ENCODE measurements at places on chromosomes 7 and 10.

DNA sequence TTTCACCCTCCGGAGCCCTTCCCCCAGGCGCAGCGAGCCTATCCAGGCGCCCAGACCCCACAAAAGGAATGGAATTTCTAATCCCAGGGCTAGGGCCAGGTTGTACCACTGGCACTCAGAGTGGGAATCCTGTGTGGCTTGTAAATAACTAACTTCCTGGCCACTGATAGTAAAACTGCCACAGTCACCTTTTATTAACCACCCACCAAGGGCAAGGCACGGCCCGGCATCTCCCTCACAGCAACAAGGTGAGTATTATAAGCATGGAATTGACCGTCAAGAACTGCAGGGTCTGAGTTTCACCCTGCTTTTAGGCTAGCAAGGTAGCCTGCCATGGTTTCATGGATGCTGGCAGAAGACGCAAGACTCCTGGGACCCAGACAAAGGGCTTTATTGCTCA is 51.1 kb downstream of the SPOCK2 start:
- DNase-seq: no peak

DNA sequence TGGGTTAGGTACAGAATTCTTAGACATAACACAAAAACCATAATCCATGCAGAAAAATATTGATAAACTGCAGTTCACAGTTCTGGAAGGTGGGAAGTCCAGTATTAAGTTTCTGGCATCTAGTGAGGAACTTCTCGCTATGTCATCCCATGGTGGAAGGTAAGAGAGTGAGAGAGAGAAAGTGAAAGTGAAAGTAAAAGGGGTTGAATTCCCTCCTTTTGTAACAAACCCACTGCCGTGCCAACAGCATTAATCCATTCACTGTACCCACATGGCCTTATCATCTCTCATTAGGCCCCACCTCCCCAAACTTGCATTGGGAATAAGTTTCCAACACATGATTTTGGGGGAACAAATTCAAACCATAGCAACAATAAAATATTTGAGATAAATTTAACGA is 17.1 kb downstream of the ZNF485 start:
- DNase-seq: no peak

GRCh38 chr10:1149793-1150637 is 93.8 kb downstream of the WDR37 start:
- DNase-seq: no peak

GRCh38 chr7:149161241-149161848 is 14.1 kb downstream of the ZNF398 start:
- DNase-seq: no peak

DNA sequence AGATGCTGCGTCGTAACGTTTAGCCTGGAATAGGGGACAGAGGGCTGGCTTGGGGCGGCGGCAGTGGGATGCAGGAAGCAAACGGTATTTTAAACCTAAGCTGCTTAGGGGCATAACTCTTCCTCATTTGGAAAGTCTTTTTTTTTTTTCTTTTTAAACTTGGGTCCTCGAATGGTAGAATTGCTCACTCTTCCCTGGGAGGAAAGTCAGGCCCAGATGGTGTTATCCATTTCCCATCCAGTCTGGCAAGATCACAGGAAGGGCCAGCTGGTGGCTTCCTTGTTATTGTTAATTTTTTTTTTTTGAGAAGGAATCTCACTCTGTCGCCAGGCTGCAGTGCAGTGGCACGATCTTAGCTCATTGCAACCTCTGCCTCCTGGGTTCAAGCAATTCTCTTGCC is 56.6 kb downstream of the TMEM209 start:
- no peak for DNase-seq

DNA sequence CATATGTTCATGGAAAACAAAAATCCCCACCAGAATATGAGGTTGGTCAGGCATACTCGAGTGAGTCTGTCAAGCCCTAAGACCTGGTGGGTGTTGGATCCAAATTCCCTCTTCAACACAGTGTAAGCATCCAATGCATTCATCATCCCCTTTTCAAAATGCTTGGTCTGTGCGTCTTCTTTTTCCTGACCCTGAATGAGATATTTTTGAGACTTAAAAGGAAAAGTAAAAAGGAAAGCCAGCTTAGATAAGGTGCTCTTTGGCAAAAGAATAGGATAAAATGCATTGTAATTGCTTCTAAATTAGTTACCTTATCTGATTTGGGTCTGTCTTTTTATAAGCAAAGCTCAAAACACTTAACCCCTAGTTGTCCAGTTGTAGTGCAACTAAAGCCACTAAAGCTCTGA is 331.5 kb downstream of the PTEN start:
- no peak for DNase-seq

- no peak for DNase-seq
Measured at GRCh38 chr7:140081774-140082425, 19.1 kb upstream of the PARP12 start.

DNA sequence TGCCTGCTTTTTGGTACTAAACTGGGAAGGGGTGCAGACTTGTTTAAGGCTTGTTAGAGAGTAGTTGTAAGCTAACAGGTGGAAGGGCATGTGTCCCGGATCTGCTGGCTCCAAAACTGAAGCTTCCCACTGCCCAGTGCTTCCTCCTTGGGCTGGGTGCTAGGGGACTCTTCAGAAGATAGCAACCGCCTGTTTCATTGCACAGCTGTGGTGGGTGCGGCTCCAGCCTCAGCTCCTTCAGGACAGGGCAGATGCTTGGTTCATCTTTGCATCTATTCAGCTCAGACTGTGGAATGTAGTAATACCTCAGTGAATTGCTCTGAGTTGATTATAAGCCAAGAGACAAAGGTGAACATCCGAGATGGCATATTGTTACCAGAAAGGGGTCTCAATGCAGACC is 527.1 kb downstream of the TYW1 start:
- DNase-seq: no peak

DNA sequence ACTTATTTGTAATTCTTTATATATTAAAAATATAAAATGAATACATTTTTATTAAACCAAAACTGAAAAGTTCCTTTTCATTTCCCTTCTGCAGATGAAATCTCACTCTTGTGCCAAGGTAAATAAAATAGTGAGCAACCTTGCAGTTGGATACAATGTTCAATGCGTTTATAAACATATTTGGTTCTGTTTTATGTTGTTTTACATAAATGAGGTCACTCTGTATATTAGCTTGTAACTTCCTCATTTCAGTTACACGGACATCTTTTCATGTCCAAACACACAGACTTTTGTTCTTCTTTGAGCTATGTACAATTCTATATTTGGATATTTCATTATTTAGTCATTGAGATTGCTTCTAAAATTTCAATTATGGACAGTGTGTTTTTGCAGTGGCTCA is 107.7 kb downstream of the BBS9 start:
- DNase-seq: no peak

GRCh38 chr7:77698042-77698625 is 1.9 kb downstream of the RSBN1L start:
- DNase-seq: no peak

All from uterus (tissue), 4 donors.